T-helper 1 cell (primary cell): ENCODE measurements at places on chromosomes 6 and 20.

- DNase-seq, result no peak
Observed at GRCh38 chr6:129776542-129777330, 66.8 kb upstream of the ARHGAP18 start.

DNA sequence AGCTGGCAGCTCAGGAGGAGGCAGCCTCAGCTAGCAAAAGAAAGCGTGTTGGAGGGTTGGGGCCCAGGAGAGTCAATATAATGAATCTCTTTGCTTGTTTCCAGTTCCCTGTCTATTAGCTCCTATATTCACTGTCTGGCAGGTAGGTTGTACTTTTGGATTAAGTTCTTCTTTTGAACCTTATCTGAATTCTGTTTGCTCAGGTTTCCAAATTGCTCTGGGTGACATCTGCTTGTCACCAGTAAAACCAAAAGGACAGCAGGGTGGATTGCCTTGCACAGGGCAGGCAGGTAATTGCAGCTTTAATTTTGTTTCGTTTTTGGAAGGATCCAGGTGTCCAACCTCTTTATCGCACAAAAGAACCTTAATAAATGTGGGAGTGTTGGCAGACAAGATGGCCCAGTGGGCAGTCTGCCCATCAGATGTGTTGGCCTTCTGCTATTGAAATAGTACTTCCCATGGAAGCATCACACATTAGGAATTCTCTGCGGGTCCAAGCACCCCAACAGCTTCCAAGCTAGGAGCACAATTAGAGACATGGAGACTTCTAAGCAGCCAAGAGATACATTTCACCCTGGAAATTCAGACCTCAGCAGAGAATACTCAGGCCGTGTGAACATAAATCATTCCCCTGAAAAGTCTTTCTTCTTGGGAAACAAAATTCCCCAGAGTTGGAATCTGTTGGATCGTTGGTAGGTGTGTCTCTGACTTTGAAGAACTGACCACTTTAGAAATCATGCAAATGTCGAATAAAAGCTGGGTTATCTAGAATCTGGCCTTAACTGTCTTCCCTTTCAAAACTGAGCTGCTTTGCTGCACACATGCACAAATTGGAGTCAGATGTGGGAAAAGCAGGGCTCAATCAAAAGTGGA is 286.9 kb upstream of the BMP2 start:
- no peak for DNase-seq

DNA sequence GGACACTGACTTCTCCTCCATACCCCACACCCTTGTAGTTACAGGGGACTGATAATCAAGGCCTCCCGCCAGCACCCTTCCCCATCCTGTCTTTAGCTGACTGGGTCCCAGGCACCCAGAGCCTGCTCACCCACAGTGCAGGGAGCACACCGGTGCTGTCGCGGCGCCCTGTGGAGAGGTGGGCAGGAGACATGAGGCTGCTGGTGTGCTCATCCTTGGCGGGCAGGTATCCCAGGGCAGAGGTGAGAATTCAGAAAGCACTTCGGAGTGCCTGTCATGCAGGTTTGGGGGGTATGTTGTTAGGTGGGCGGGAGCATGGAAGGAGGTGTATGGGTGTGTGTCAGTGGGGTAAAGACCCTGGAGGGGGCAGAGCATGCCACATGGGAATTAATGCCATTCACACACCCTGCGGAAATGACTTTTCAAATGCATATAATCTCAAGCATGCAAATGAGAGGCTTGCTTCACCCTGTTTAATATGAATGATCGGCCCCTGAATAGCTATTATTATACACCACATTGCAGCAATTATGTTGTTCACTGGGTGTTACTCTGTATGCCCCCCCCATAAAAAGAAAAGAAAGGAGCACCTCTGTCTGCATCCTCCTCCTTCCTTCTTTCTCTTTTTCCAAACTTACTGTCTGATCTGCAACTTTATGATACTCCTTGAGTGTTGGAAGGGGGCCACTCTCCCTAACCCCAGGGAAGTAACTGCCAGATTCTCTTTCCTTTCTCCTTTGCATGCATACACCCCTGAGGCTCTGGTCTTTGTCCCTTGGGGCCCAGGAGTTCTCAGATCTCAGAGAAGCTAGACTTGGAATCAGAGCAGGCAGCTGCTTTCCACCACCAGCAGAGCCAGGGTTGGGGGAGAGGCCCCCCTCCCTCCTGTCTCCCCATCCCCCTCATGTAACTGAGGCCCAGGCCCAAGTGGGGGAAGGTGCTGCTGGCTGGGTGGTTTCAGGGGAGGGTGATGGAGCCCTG is 16.0 kb downstream of the FOXP4 start:
- DNase-seq, result no peak

DNA sequence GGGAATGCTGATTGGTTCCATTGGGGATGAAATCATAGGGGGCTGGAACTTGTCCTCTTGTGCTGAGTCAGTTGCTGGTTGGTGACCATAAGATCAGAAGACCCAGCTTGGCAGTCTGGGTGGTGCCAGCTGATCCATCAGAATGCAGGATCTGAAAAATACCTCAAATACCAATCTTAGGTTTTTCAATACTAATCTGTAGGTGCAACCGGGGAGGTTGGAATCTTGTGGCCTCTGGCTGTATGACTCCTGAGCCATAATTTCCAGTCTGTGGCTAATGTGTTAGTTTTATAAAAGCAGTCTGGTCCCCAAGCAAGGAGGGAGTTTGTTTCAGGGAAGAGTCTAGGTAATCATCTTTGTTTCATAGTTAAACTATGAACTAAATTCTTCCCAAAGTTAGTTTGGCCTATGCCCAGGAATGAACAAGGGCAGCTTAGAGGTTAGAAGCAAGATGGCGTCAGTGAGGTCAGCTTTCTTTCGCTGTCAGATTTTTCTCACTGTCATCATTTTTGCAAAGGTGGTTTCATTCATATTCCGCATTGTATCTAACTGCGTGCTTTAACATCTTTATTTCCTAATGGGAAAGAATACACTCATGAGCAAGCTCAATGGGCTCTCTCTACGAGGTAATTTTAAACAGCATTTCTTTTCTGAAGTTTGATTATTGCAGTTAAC is 2.0 kb downstream of the ARMH2 start:
- DNase-seq, result no peak

DNA sequence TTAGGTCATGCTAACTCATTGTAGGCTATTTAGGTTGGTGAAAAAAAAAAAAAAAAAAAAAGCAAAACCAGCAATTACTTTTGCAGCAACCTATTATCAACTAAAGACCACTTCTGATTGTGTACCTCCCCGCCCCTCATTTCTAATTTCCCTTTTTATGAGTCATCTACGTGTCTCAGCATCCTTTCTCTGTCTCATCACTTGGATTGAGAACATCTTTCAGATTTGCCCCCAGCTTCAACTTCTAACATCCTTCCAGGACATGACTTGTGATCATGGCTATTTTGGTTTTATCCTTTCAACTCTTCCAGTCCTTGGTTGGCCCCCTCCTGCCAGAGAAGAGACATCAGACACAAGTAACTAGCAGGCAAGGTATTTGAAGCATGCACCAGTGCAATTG is 156.7 kb upstream of the CCN2 start:
- no peak for DNase-seq

DNA sequence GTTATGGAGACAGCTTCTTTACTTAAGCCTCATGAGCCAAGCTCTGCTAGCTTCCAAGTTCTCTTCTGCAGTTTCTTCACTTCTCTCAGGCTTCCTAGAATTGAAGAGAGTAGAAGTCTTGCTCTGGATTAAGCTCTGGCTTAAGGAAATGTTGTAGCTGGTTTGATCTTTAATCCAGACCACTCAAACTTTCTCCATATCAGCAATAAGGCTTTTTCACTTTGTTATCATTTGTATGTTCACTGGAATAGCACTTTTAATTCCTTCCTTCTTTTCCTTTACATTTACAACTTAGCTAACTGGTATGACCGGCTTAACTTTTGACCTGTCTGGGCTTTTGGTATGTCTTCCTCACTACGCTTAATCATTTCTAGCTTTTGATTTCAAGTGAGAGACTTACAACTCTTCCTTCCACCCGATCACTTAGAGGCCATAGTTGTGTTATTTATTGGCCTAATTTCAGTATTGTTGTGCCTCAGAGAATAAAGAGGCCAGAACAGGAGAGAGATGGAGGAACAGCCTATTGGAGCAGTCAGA is 236.6 kb upstream of the BMP2 start:
- DNase-seq, result no peak

DNA sequence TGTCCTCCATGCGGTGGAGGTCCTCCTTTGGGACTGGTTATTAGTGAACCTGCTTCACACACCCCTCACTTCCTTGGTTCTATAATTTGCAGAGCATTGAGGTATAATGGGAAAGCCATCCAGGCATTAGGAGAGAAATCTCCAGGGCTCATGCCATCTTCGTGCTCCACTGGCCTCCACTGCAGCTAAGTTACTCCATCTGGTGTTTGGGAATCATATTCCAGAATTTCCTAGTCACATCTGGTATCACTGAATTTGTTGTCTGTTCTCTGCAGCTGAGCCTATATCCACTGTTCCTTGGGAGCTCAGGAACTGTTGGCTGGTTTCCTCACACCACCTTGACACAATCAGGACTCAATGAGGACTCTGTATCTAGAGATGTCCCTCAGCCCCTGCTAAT is 173.0 kb upstream of the TSHZ2 start:
- DNase-seq, result no peak

GRCh38 chr6:108071736-108072276 is 2.7 kb downstream of the OSTM1 start:
- no peak for DNase-seq

DNA sequence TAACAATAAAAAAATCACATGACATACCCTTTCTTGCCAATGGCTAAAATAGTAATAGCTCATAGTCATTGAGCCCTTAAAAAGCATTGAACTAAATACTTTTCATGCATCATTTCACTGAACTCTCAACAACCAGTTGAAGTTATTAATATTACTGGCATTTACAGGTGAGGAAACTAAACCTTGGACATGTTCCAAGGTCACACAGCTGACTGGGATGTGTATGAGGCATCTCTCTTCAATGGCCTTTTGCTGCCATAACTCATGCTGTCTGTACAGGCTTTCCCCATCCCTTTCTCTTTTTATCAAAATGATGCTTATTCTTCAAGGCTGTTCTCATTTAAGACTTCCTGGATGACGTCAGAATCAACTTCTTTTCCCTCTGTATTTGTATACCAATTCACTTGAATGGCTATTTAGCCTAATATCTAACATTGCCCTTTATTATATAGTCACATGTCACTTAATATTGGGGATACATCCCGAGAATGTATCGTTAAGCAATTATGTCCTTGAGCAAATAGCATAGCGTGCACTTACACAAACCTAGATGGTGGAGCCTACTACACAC is 476.4 kb downstream of the KIF16B start:
- no peak for DNase-seq

GRCh38 chr20:31948008-31948407 is 3.8 kb downstream of the PDRG1 start:
- DNase-seq, result no peak

- DNase-seq, result no peak
Observed at GRCh38 chr6:168950858-168951214, 302.8 kb downstream of the THBS2 start.
